ENCODE measurements at places on chromosomes 7 and 10. TPM values are rescaled to one million over a fixed set of nuclear protein-coding genes. Genes with fewer than 3 reads are reported as not detected.

Gene CPN1
- not detected for total RNA-seq

Gene INSYN2A
- total RNA-seq, result not detected

Gene KCNH2
- total RNA-seq, result 0.29 TPM

DNA sequence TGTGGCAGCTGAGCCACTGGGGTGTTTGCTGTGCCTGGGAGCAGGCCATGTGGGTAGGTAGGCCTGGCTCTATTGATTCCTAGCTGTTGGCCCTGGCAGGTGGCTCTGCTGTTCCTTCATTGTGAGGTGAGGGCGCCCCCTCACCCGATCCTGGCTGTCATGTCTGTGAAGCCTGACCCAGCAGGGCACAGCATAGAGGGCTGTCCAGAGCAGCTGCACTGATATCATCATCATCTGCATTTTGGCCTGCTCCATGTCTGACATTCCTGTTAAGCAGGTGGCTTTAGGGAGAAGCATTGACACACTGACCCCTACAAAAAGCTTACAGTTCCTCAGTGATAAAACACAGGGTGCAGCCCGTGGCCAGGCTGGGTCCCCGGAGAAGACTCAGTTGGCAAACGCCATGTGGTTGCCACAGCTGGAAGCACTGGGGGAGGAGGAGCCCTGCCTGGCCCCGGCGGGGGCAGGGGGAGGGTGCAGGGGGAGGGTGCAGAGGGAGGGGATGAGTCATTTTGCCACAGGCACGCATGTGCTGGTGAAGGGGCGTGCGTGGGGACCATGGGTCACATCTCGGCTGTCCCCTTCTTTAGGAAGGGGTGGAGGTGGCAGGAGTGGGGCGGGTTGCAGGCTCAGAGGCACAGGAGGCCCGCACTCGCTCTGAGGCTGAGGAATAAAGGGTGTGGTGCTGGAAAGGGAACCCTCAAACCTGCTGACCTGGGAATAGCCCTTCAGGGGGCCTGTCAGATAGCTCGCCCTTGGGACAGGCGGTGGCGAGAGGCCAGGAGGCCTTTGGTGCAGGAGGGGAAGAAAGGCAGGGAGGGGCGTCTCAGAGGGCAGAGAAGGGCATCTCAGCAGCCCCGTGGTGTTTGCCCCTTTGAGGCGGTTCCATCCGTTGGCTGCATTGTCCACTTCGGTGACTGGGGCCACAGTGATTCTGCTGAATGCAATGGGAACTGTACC is 31.6 kb downstream of the IKZF1 start:
- DNase-seq, result no peak
- no peak overlapping the region for H3K4me3 ChIP-seq
- H3K36me3 ChIP-seq, result no peaks in the 10 kb centered on the region
- H3K27ac ChIP-seq, result peak overlapping the region; percentile 7
- H3K27me3 ChIP-seq, result no peaks in the 10 kb centered on the region
- no peaks in the 10 kb centered on the region for H3K4me1 ChIP-seq

DNA sequence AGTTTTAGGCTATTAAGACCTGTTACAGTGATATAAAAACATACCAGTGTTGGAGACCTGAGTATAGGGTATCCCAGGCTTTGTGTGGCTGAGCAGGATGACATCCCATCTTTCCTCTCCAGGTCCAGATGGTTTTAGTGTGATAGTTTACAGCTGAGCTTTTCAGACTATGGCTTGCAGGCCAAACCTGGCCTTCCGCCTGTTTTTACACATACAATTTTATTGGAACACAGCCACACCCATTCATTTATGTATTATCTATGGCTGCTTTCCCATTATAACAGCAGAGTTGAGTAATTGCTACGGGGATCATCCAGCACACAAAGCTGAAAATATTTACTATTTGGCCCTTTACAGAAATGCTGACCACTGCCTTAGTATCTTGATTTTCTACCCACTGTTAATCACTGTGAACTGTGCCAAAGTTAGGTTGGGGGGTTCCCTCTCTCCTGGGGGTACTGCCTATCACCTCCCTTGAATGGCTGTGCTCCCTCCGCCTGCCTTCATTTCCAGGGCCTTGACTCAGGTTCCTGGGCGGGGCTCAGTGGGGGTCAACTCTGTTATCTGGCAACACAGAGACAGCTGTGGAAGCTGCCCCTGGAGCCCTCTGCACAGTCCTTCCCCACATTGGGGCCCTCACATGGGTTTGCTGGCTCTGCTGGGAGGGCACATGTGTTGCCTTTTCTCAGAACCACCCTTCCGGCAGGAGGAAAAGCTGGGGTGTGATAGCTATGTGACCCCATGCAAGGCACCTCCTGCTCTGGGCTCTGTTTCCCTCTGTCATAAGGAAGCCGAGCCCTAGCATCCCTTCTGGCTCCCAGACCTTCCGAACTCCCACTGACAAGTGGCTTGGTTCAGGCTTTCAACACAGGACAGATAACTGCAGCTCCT is 40.3 kb upstream of the SH2D4B start:
- no peaks in the 10 kb centered on the region for H3K36me3 ChIP-seq
- peaks cover 42% of the 10 kb centered on the region for H3K4me1 ChIP-seq
- peak overlapping the region; percentile 92 for H3K27ac ChIP-seq
- H3K4me3 ChIP-seq, result no peak overlapping the region
- no peak for DNase-seq
- H3K27me3 ChIP-seq, result no peaks in the 10 kb centered on the region

DNA sequence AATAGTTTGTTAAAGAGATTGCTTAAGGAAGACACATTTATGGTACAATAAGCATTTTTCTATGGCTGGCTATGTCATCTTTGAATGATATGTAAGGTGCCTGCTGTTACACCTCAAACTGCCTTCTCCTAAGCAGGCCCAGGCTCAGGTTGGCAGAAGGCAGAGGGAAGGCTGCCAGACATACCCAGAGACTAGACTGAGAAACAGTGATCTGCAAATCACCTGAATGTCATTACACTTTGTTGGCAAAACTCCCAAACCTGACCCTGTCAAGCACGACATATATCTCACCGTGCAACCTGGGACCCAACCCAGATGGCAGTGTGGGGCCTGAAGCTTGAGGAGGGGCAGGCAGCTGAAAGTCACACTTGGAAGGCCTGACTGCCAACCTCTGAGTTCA is 136.6 kb upstream of the TARP start:
- no peak overlapping the region for H3K27ac ChIP-seq
- no peaks in the 10 kb centered on the region for H3K4me1 ChIP-seq
- no peak for DNase-seq
- no peaks in the 10 kb centered on the region for H3K36me3 ChIP-seq
- no peak overlapping the region for H3K4me3 ChIP-seq

GRCh38 chr7:47827351-47827756 is 120.9 kb downstream of the PKD1L1 start:
- H3K27me3 ChIP-seq, result no peaks in the 10 kb centered on the region
- no peaks in the 10 kb centered on the region for H3K36me3 ChIP-seq
- H3K4me1 ChIP-seq, result no peaks in the 10 kb centered on the region
- H3K27ac ChIP-seq, result peak overlapping the region; percentile 73
- H3K4me3 ChIP-seq, result no peak overlapping the region

DNA sequence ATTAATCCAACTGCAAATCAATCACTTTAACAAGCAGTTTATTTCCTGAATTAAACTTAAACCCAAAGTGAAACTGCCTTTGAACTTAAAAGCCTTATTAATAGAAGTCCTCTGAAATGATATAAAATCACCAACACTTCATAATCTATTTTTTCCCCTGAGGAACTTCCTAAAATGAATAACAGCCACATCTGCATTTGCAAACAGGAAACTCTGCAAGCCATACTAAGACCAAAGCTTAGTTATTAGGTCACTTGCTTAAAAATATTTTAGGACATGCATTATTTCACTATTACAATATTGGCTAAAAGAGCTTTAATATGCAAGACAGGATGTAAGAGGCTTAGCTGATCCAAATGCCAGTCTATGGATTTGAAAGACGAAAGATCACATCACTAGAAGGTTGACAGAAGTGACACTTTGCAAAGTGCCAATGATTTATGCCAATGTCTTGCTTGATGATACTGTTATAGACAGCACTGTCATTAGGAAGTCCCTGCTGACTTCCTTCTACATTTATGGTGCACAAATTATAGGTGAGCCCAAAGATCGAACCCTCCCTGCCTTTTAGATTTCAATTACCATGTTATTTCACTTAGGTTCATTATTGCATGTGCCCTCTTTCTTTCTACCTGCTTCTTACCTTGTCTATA is 99.9 kb upstream of the SKAP2 start:
- no peak overlapping the region for H3K27ac ChIP-seq
- H3K36me3 ChIP-seq, result no peaks in the 10 kb centered on the region
- no peak overlapping the region for H3K4me3 ChIP-seq
- no peaks in the 10 kb centered on the region for H3K4me1 ChIP-seq

- H3K4me1 ChIP-seq, result no peaks in the 10 kb centered on the region
- no peaks in the 10 kb centered on the region for H3K36me3 ChIP-seq
- no peaks in the 10 kb centered on the region for H3K27me3 ChIP-seq
- H3K27ac ChIP-seq, result no peak overlapping the region
- no peak overlapping the region for H3K4me3 ChIP-seq
- DNase-seq, result no peak
Observed at GRCh38 chr7:112067200-112067599, 139.0 kb downstream of the DOCK4 start.

- no peak overlapping the region for H3K27ac ChIP-seq
- H3K27me3 ChIP-seq, result no peaks in the 10 kb centered on the region
- H3K4me1 ChIP-seq, result no peaks in the 10 kb centered on the region
- DNase-seq, result no peak
Observed at GRCh38 chr7:80478683-80479082, 33.2 kb downstream of the GNAT3 start.

- no peaks in the 10 kb centered on the region for H3K36me3 ChIP-seq
- H3K4me1 ChIP-seq, result no peaks in the 10 kb centered on the region
- no peak overlapping the region for H3K27ac ChIP-seq
- H3K4me3 ChIP-seq, result no peak overlapping the region
- no peaks in the 10 kb centered on the region for H3K27me3 ChIP-seq
Observed at GRCh38 chr10:94677691-94678090, 5.8 kb upstream of the CYP2C18 start.
